ENCODE measurements at places on chromosomes 6 and 20. TPM values are rescaled to one million over a fixed set of nuclear protein-coding genes. Genes with fewer than 3 reads are reported as not detected.

GRCh38 chr6:124986164-124986563 is 23.9 kb downstream of the RNF217 start:
- H3K27me3 ChIP-seq: no peaks in the 10 kb centered on the region
- no peak for DNase-seq
- no peaks in the 10 kb centered on the region for H3K36me3 ChIP-seq

DNA sequence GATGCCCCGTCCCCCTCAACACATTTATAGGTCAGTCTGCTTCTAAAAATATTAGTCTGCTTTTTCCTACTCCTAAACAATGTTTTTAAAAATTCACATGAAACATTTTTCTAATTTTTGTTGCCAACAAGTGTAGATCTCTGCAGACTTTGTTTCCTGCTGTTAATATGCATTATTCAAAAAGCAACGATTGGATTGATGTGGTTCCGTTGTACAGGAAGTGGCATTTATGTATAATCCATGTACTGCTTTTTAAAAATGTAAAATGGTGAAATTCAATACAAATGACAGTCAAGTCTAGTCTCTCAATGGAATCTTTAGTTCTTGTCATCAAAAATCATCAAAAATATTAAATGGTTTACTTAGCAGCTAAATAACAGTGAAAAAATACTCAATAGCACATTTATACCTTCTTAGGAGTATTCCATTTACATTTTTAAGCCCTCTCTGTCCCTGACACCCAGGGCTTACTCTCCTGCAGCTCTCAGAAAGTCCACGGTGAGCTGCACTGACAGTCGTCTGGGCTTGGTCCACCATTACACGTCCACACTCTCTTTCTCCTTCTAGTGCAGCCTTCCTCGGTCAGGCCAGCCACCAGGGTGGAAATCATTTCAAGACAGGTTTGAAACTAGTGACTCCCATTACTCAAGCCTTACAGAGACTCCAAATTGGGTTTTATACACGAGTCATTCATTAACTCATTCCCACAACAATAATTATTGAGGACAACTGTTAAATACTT is 211.5 kb downstream of the TMEM200A start:
- no peaks in the 10 kb centered on the region for H3K36me3 ChIP-seq
- no peak overlapping the region for H3K27ac ChIP-seq
- DNase-seq: no peak
- no peaks in the 10 kb centered on the region for H3K27me3 ChIP-seq

GRCh38 chr6:89941763-89942497 is 47.7 kb downstream of the GJA10 start:
- no peak overlapping the region for H3K4me3 ChIP-seq
- H3K4me1 ChIP-seq: no peaks in the 10 kb centered on the region
- no peak overlapping the region for H3K27ac ChIP-seq
- no peaks in the 10 kb centered on the region for H3K36me3 ChIP-seq

DNA sequence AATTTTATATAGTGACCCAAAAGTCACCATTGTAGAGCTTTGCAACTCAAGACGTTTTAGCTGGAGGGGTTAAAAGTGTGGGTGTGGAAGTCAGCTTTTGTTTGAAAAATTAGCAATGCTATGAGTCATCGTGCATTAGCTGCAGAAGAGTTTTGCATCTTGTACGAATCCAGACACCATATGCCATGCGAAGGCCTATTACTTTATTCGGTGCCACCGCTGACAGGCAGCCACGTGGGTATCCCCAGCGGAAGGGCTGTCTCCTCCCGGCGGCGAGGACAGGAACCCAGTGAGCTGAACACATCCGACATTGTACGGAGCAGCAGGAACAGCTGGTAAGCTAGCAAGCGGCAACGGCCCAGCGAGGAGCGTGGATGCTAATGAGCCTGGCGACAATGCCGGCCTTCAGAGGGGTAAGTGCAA is 84.4 kb downstream of the INSM1 start:
- no peak overlapping the region for H3K27ac ChIP-seq
- H3K27me3 ChIP-seq: no peaks in the 10 kb centered on the region
- no peaks in the 10 kb centered on the region for H3K36me3 ChIP-seq

The C6orf132 gene
- 0.49 TPM for polyA plus RNA-seq

All from cardiac muscle cell (in vitro differentiated cells and primary cell).